ENCODE measurements at places on chromosomes 4 and X.
A peak's percentile ranks its signal among the peaks of the same experiment; 100 is the strongest.

GRCh38 chrX:54044877-54045338, 635 bp upstream of the PHF8 start:
- ATAC-seq, result no peak

DNA sequence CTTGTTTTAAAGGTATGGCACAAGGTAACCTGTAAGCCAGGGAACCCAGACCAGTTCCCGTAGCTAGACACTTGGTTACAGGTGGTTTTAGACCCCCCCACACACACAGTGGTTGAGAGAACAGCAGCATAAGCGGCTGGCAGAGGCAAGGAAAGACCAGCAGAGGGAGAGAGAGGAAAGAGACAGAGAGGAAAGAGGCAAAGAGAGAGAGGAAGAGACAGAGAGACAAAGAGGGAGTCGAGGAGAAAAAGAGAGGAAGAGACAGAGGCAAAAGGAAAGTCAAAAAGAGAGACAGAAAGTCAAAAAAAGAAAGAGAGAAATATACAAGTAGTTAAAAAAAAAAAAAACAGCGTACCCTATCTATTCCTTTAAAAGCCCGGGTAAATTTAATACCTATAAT, 19.5 kb upstream of the PCSK1N start:
- no peak for ATAC-seq

DNA sequence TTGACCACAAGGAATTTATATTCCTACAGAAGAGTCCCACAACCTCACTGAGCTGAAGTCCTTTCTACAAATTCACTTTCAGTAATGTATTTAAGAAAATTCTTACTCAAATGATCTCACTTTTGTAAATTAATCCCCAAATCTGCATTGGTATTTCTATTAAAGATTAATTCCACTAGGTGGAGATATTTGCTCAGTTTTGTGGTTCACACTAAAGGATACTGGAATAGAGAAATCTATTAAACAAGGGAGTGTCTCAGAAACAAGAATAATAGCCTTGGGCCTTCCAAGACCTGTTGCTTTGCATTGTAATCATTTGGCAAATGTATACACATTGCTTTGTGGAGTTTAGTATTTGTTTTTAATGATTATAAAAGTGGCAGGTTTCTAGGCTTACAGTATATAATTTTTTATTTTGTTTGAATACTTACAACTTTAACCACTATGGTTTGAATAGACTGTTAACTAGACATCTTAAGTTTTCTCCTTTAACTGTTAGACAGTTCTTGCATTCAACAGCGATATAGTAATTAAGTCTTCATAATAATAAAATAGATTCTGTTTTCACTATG, 25.9 kb downstream of the CFAP299 start:
- ATAC-seq, result no peak

- ATAC-seq, result no peak
Observed at GRCh38 chrX:619812-620531, 10.6 kb upstream of the SHOX start.

DNA sequence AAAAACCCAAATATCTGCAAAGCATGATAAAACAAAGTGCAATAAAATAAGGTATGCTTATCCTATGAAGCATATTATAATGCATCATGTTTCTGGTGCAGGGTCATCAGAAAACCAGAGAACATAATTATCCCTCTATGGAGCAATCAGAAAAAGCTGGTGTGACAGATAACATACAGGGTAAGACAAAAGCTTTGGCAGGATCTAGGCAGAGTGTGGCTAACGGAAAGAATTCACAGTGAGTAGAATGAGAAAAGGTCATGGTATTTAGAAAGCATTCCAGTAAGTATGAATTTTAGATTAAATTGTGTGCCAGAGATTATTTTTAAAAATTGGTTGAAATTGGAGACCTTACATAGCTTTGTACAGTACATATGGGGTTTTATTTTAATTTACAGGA, 29.0 kb upstream of the UGT2B4 start:
- no peak for ATAC-seq

GRCh38 chr4:165765053-165765452, 108.0 kb upstream of the TLL1 start:
- ATAC-seq, result no peak

DNA sequence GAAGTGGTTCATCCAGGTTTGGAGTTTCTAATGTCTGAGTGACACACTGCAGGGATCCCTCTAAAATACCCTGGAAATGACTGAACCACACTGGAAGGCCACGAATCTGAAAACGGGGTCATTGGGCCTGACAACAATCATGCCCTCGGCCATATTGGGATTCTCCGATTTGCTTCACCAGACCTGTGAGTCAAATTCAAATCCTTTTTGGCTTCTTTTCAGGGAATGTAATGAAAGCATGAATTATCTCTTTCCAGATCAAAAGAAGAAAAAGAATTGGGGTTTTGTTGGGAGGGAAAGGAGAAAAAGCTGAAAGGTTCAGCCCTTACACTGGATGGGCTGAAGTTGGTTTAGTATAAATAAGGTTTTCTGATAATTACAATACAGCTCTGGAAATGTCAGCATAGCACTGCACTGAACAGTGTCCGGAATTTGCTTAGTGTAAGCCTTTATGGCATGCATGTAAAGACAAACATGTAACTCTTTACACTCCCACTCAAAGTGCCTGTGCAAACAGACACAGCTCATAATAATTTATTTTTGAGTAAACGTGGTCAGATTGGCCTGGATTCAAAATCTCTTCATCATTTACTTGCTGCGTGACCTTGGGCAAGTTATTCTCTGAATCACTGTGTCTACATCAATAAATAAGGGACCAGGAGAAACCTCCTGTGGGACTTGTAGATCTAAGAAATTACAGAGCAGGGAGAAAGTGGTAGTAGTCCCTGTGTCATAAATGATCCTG, 21.4 kb downstream of the CT47C1 start:
- ATAC-seq, result no peak

DNA sequence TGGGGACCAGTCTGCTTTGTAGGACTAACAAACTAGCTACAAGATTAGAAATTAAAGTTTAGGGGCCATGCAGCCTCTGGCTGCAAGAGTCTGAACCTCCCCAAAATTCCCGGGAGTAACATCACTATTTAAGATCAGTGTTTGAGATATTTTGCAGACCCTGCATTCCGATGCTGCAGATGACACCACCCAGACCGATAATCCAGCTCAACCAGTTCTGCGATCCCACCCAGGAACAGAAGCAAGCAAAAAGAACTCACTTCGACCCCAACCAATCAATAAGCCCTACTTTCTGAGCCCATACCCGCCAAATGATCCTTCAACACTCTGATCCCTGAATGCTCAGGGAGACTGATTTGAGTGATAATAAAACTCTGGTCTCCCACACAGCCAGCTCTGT, 877.8 kb downstream of the FAT4 start:
- no peak for ATAC-seq

DNA sequence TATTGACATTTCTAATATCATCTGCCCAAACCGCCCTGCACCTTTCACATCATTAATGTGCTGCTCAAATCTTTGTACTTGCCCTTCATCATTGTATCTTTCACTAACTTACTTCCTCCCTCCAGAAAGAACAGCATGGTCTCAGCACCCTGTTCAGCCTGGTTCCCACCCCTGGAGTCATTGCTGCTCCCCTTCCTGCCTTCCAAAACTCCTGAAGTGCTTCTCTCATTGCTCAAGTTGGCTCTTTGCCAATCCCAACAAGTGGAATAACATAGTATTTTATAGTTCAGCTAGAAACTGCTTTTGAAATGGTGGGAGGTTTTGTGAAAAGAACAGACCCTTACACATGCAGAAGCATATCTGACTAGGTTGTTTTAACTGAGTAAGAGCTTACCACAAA, 14.0 kb upstream of the TTC29 start:
- no peak for ATAC-seq

GRCh38 chrX:94366616-94367015, 692.6 kb downstream of the FAM133A start:
- no peak for ATAC-seq

DNA sequence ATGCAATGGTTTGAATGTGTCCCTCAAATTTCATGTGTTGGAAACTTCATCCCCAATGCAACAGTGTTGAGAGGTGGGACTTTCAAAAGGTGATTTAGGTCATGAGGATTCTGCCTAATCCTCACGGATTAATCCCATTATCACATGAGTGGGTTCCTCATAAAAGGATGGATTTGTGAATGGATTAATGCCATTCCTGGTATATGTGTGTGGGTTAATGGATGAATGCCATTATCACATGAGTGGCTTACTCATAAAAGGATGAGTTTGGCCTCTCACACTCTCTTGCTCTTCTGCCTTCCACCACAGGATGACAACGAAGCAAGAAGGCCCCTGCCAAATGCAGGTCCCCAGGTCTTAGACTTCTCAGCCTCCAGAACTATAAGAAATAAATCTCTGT, 30.5 kb upstream of the NEUROG2 start:
- no peak for ATAC-seq

- no peak for ATAC-seq
Observed at GRCh38 chr4:2981256-2981819, 18.0 kb downstream of the GRK4 start.

- no peak for ATAC-seq
Observed at GRCh38 chrX:34638116-34638515, 19.0 kb downstream of the TMEM47 start.

- ATAC-seq, result no peak
Observed at GRCh38 chr4:177239477-177239876, 70.2 kb upstream of the NEIL3 start.

DNA sequence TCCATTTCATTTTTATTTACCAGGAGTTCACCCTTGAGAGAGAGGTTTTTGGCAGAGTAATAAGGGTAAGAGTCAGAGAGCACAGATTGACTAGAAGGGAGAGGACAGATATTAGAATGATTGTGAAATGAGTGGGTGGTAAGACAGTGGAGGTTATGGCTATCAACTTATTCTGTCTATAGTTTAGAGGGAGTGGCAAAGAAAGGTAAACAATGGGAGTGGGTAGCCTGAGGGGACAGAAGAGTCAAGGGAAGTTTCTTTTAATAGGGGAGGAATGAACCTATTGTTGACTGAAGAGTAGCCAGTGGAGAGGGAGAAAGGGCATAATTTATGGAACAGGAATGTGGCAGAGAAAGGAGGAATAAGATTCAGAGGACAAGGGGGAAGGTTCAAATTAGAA, 186.5 kb upstream of the NRK start:
- no peak for ATAC-seq

- peak; percentile 73 for ATAC-seq
Observed at GRCh38 chr4:19807505-19807904, 444.2 kb upstream of the SLIT2 start.

- no peak for ATAC-seq
Observed at GRCh38 chr4:118942465-118942864, 53.8 kb downstream of the SYNPO2 start.

- peak; percentile 41 for ATAC-seq
Observed at GRCh38 chr4:168636506-168637196, 139.8 kb downstream of the PALLD start.

GRCh38 chr4:121980643-121981042, 28.8 kb upstream of the TRPC3 start:
- no peak for ATAC-seq

DNA sequence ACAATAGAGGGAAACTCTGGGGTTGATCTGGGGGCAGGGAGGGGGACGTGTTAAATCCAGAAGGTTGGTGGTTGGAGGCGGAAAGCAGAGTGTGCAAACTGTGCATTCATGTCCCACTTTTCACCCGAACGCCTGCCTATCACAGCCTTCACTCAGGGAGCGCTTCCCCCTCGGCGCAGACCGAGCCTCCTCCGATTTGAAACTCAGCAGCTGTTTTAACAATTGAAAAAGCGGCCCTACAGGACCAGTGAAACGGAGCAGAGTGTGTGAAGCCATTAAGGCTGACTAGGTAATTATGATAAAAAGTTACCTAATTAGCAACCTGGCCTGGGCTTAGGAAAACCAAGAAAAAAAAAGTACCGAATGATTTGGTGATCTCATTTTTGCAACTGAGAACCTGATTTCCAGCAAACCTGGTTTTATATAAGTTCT, 685 bp upstream of the NDNF start:
- ATAC-seq, result no peak

DNA sequence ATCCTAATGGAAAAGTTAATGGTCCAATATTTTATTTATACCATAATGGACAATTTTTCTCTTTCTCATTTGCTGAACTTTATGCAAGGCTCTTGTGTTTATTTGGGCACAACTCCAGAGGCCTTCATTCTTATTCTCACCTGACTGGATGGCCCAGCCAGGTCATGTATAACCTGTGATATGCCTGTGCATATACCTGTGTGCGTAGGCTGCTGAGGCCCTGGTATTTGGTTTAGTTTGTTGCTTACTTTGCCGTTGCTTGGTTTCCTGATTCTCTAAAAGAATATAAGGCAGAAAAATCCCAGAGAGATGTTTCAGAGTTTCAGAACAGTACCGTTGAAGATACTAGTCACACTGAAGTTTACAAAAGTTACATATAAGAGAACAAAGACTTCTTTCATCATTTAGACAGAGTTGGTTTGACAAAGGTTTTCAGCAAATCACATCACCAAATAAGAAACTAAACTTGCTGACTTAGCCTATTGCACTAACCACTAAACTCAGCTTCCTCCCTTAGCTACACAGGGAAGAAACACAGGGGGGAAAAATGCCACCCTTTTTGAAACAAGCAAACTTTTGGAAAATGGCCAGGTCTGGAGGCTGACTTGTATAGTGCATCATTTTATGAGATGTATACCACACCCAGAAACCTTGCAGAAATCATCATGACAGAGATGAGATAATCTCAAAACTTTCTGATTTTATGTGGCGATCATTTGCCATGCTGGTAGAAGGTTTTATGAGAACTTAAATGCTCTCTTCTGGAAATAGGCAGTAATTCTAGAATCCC, 248.5 kb downstream of the GRIA3 start:
- ATAC-seq, result no peak

DNA sequence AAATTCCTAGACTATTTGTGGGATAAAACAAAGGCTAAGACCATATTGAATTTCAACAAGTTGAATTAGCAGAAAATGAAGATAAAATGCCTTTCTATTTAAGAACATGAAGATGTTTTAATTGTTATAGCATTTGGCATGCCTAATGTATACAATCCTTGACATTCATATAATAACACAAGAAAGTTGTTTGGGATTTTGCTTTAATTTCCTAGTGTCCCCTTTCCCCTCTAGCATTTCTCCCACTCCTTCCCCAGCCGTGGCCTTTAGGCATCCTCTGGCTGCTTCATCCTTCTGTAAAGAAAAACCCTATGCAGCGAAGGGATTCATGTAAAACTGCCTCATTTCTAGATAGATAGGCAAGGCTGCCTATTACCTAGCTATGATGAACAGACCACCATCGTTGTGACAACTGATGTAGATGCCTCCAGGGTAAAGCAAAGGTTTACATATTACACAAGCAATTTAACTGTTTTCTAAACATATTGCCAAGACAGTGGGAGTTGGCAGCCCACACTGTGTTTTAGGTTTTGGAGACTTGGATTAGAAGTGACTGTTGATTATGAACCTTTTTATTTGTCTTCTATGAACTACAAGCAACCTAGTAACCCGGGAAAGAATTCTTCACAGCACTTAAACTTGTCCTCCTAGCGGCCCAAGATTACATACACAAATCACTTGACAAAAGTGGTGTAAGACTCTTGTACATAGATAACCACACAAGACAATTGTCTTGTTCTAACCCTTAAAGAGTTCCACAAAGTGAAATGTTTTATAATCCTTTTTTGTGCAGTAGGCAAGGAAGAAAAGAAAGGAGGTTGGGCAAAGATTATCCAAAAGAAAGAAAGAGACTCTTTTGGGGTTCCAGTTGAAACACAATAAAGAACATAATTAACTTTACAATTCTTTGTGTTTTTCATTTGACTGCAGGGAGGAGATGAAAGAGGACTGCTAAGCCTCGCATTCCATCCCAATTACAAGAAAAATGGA, 59.9 kb downstream of the HHIP start:
- no peak for ATAC-seq
